HuH-7 (cell line): ENCODE measurements at places on chromosomes 3 and 15.
A peak's percentile ranks its signal among the peaks of the same experiment; 100 is the strongest.

DNA sequence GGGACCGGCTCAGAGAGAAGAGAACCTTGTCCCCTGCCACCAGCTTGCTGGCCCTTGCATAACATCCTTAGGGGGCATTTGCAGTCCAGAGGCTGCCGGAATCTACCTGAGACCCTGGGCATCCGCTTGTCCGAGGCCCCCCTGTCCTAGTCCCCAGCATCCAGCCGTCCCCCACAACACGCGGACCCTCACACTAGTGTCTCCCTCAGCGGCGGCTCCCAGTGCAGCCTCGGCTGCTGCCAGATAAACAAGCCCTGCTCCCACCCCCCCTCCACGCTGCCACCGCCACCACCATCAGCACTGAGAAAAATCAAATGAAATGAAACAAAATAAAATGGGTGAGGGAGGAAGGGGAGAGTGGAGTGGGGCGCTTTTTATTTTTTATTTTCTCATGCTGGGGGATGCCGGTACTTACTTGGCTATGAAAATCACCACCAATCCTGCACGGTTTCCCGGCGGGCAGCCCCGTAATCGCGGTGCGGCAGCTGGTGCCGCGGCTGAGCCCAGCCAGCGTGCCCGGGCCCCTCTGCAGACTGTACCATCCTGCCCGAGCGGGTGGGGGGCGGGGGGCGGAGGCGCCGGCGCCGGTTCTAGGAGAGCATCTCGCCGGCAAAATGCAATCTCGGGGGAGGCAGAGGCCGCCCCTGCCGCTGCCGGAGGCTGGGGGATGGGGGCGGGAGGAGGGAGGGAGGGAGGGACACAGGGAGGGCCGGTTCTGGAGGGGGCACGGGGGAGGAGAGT is at the start of gene ATP2B2:
ATP2B2 (minus strand) TSS at position 537 of the 741 bp plus-strand sequence. CDS start 56,043 bp downstream, outside the sequence.
- DNase-seq: peak; percentile 80

DNA sequence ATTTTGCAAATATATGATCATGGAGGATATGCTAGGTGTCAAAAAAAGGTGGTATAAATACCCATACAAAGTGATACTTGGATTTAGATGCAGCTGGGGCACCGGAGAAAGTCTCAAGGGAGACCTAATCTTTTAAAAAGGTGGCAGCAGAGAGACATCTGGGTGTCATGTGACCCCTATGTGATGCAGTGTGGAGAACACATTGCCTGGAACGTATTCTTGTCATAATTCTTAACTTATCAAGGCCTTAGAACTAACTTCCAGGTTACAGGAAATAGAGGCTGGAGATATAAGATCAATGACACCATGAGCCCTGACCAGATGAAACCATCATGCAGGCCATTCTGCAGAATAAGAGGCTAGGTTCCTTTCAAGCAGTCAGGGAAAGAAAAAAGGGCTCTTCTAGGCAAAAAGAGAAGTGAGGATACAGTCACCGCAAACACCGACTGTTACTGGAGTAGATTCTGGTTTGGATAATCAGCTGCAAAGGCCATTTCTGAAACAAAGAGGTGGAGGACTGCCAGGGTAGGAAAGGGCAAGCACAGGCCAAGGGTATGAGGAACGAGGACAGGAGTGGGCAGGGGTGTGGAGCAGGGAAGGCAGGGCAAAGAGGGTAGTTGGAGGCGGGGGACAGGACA is 100.6 kb downstream of the OXNAD1 start:
- no peak for DNase-seq

DNA sequence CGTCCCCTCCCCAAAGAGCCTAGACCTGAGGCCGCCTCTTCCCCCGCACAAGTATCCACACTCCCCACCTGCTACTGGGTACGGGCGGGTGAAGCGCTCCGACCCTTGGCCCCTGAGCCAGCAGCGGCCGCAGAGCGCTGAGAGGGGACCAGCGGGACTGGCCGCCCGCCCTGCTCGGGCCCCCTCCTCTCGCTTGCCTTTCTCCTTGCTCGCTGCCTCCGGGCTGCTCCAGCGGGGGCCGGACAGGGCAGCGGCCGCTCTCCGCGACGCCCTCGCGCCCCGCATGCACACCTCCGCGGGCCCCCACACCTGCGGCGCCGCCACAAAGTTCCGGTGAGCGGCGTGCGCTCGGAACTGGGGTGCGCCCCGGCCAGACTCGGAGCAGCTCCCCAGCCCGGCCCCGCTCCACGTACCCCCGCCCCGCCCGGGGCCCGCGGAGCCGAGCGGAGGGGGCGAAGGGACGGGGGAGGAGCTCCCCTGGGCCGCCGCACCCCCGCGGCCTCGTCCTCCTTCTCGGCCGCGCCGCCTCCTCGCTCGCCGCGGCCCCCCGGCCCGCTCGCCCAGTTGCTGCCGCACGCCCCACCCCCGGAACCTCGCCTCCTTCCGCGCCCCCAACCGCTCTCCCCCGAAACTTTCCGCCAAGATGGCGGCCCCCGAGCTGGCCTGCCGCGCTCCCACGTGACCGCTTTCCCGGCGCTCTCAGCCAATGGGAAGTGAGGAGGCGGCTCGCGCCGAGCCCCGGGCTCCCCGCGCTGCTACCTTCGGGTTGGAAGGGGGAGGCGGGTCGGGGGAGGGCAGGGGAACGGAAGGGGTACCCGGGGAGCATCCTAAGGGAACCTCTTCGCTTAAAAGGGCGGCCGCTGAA is 704 bp downstream of the DLG1 start:
- DNase-seq: peak; percentile 88

- DNase-seq: peak; percentile 41
Observed at GRCh38 chr3:183161552-183162336, 790 bp downstream of the LAMP3 start.

DNA sequence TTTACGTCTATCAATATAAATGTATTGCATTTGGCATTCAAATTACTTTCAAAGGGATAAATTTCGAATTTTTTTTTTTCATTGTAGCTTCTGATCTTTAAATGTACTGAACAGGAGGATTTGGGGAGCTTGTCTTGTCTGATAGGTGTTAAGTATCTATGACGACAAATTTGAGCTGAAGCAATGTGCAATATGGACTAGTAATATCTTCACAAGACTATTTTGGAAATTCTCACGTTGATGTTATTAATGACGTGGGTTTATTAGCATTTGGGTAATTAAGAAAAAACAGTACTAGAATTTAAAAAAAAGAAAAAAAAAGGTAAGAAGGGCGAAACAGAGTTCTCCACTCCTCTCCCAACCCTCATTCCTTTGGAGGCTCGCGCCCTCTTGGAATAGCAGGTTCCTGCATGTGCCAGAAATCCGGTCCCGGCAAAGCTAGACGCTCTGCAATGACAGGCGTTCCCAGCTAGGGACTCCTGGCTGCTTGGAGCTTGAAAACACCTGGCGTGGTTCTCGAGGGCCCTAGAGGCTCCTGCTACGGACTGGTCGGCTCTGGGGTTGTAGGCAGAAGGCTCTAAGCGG is 648 bp upstream of the P2RY1 start:
- DNase-seq: no peak

DNA sequence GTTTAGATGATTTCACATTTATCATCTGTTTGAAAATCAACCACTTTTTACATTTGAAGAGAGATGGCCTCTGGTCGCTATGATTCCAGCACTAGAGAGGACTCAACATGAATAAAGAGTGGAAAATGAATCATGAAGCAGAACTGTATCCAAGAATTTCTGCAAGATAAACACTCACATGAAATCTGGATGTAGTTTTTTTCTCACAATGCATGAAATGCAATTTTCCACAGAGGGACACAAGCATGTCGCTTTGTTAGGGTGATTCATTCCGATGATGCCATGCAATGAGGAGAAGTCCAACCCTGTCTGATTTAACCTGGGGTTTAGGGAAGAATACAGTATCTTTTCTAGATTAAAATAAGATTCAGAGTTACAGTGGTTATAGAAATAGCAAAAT is 50.4 kb upstream of the ADCY5 start:
- no peak for DNase-seq

- DNase-seq: no peak
Observed at GRCh38 chr3:133953297-133953696, 57.6 kb upstream of the RAB6B start.

DNA sequence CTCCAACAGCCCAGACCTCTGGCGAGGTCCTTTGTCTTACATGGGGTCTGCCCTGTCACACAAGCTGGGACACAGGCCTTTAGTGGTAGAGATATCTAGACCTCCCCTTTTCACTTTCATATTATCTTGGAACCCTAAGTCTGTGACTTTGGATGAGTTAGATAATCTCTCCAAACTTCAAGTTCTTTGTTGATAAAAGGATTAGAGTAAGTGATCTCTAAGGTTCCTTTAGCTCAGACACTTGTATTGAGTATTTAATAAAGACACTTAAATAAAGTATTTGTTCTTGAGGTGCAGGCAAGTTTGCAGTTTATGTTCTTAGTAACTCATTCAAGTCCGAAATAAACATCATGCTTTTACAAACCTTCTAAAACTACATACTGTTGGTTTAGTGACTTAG is 459.6 kb downstream of the SHQ1 start:
- no peak for DNase-seq

DNA sequence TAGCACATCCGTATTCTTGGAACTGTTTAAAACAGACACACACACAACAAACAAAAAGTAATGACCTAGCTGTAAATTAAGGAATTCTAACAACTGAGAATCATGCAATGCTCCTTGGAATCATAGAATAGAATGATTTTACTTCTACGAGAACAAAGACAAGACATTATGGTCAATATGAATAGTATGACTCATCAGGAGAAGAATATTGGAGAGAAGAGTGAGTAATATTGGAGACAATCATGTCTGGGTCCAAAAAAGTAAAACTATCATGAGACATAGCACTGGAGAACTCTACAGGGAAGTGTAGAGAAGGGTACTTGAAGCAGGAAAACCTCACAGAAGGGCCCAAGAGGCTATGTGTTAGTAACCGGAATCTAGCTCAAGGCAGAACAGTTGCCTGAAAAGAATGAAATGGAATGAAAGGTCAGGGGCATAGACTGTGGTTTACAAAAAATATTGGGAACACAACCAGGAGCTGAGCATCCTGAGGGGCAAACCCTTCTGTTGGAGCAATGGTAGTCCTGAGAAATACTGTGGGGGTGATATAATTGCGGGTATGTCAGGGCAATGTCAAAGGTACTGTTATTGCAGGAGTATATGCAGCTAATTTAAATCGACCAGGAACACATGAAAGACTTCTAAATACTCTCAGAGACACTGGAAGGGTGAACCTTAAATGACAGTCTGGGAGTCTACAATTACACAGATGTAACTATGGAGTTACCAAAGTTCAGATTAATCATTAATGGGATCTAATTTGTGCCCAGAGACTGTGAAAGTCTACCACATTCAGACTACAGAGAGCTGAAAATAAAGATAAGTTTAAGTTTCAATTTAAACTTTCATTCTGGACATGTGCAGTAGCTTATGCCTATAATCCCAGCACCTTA is 201.2 kb downstream of the BCHE start:
- DNase-seq: no peak

GRCh38 chr15:65987100-65987499 is 117.8 kb downstream of the RAB11A start:
- no peak for DNase-seq

DNA sequence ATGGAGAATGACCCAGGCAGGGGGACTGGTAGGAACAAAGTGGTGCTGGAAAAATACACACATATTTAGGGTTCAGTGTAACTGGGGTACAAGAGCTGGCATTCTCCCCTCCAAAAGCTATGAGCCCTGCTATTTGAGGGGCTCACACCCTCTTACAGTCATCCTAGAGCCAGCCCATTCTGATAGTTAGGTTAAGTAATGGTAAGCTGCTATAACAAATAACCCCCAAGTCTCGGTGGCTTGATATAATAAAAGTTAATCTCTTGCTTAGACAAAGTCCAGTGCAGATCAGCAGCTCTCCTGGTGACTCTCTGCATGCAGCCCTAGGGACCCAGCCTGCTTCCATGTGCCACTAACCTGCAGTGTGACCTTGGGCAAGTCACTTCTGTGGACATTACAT is 234.9 kb upstream of the HES1 start:
- no peak for DNase-seq

- no peak for DNase-seq
Observed at GRCh38 chr3:142889212-142890014, 530 bp upstream of the PCOLCE2 start.

DNA sequence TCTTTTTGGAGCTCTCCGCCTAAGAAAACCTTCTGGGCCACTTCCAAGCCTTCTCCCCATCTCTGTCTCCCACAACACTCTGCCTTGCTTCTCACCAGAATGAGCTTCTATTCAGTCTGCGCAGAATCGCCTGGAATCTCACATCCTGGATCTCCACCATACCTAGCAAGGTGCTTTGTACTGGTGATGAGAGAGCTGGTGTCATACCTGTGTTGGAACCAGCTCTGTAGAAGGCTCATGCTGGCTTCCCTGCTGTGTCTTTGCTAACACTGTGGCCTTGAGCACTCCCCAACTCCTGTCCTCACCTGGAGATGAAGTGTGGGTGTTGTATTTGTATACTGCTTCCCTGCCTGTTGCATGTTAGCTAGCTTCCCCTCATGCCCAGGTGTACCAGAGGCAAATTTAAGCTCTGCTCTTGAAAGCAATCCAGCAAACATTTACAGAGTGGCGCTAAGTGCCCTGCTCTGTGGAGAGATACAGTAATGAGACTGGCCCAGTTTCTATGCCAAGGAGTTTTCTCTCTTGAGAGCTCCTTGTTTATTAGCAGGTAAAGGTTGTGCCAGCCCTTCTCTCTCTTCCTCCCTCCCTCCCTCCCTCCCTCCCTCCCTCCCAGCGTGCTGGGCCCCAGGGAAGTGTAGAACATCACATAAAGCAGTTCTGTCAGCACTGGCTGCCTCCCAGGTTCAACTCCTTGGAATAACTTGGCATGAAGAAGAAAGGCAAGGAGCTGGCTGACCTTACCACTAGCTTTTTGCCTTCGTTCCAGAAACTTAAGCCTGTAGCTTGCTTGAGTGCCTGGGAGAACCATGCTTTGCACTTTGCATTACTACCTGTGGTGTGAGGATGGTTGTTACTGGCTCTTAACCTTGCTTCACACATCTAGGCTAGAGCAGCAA is 54.9 kb downstream of the TRIM71 start:
- no peak for DNase-seq
